ENCODE measurements at places on chromosomes 3 and 15.

DNA sequence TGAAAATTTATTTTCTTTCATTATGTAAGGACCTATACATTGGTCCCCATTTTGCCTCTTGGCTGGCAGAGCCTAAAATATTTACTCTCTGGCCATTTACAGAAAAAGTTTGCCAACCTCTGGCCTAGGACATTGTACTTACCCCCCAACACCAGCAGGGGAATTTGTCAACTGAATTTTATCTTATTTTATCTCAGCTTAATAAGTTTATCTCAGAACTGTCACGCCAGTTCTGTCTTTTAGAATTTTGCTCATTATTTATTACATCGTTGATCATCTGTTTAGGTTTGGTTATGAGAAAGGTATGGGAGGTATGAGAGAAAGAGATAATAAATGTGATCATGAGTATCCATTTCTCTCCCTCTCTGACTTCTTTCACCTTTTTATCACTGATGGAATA, 38.3 kb downstream of the CHD2 start:
- DNase-seq, result no peak

- no peak for DNase-seq
Measured at GRCh38 chr3:75171630-75172230, 492.4 kb upstream of the FRG2C start.

- DNase-seq, result no peak
Measured at GRCh38 chr3:60652829-60653228, 598.4 kb downstream of the FHIT start.

DNA sequence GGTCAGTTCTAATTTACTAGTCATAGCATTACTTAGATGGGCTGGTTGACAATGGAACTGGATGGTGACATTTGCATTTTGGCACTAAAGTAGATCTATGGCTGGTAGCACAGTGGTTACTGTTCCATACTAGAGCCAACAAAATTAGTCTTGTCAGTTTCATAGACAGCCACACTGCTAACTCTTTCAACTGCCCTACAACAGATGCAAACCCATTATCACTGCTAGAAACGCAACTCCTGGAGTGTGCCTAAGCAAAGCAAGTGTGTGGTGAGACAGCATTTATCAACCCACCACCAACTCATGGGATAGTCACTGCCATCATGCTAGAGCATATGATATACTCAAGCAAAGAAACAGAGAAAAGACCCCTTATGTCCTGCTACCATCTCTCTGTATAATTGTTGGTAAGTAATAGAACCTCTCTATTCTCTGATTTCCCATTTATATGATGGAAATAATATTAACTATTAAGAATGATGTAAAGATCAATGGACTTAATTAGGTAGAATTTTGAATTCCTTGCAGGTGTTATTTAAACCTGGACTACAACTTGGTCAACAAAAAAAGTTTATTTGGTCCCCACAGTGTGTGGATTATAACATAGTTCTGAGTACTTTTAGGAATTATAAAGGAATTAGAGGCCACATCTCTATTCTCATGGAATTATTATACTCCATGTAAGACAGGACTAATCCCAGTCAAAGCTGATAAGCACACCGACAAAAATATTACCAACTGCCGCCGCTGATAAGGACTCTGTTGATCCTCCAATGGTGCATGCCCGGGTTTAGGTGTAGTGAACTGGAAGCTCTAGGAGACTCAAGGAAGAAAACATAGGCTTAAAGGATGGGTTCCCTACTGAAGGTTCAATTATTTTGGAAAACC, 19.9 kb upstream of the ABHD5 start:
- no peak for DNase-seq

GRCh38 chr3:113113361-113113760, 98.0 kb upstream of the BOC start:
- DNase-seq, result no peak

DNA sequence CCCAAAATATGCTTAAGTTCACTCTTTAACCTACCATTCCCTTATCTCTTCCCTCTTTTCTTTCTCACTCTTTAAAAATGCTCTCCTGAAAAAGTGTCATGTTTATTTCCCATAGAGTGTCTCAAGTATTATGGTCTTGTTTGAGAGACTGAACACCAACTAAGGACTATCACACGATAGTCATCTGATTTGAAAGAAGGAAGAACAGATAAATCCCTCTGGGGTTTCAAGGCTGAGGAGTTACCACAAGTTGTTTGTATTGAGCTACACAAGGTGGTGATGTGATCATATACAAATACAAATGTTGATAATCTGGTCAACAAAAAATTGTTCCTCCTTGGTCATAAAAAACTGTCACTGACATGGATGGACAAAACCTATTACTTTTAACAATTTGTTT, 13.8 kb downstream of the MEIS2 start:
- DNase-seq, result no peak

DNA sequence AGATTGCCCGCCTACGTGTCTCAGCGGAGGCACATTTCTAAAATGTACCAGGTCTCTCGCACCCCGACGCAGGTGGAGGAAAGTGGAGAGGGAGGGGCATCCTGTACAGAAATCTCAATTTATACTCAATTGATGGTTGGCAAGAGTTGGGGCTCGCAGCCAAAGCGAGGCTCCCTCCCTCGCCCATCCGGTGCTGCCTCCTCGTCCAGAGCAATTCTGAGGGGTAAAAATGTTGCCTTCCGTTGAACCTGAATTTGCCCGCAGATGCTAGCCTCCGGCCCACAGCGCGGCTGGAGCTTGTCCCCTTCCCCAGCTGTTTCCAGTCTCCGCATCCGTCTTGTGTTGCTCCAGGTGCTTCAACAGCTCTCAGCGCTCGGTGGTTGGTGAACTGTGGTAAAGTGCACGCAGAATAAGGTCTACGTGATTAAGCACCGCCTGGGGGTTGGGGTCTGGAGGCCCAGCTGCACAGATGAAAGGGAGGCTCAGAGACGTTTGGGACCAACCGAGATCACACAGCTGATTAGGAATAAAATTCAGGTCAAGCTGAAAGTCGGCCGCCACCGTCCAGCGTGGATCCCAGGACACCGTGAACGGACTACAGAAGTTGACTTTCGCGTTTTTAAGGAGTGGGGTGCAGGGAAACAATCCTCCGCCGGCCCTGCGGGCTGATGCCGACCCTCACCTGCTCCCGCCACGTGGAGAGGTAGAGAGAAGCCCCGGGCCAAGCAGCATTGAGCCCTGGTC, 846 bp upstream of the POLG start:
- peak; percentile 61 for DNase-seq

DNA sequence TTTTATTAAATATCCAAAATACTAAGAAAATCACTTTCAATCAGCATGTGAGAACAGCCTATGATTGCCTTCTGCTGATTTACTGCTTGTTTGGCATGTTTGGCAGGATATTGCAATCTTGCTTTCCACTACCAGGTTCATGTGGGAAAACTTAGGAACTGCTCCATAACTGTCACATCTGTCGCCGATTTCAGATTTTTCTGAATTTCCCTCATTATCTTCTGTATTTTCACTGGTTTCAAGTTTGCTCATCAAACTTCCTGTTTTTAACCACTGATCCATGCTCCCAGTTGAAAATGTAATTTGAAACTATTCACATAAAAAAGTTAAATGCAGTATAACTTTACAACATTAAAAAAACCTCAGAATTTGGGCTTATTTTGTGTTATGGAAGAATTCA, 93.0 kb downstream of the NFKBIZ start:
- DNase-seq, result no peak

DNA sequence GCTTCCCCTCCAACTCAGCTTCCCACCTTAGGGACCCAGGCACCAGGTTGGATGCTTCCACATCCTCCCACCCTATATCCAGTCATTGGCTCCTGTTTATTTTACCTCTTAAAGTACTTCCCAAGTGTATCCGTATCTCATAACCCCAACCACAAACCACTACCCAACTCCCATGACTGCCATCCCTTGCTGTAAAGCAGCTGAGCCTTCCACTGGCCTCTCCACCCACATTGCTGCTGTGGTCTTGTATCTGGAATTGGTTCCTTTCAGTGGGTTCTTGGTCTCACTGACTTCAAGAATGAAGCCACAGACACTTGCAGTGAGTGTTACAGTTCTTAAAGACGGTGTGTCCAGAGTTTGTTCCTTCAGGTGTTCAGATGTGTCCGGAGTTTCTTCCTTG, 79.8 kb upstream of the HRH1 start:
- DNase-seq, result no peak

All from anterior cingulate cortex (tissue), 58 donors.